ENCODE measurements at places on chromosomes 16 and 17.
A peak's percentile ranks its signal among the peaks of the same experiment; 100 is the strongest.

GRCh38 chr16:79209308-79209707 lies 391.2 kb downstream of the MAF start:
- H3K27me3 ChIP-seq: peaks cover 12% of the 10 kb centered on the region
- H3K36me3 ChIP-seq: peaks cover 5% of the 10 kb centered on the region
- H3K27ac ChIP-seq: no peak overlapping the region
- no peak overlapping the region for H3K4me3 ChIP-seq

DNA sequence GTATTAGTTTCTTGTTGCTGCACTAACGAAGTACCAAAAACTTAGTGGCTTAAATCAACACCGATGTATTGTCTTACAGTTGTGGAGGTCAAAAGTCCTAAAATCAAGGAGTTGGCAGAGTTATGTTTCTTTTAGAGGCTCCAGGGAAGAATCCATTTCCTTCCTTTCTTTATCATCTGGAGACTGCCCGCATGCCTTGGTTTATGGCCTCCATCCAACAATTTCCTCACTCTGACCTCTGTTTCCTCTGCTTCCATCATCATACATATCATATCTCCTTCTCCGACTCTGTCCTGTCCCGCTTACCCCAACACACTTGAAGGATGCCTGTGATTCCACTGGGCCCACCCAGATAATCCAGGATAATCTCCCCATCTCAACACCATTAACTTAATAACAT lies 627.8 kb downstream of the KCNJ2 start:
- H3K27ac ChIP-seq: no peak overlapping the region

- H3K36me3 ChIP-seq: no peaks in the 10 kb centered on the region
- H3K27me3 ChIP-seq: peaks cover 16% of the 10 kb centered on the region
- H3K27ac ChIP-seq: no peak overlapping the region
- H3K4me1 ChIP-seq: peaks cover 76% of the 10 kb centered on the region
Measured at GRCh38 chr17:78923660-78924453, 1.3 kb downstream of the TIMP2 start.

GRCh38 chr16:15607700-15608396 lies 35.1 kb downstream of the MARF1 start:
- H3K36me3 ChIP-seq: peaks cover 86% of the 10 kb centered on the region
- H3K27me3 ChIP-seq: no peaks in the 10 kb centered on the region
- DNase-seq: no peak
- H3K27ac ChIP-seq: peak overlapping the region; percentile 26

GRCh38 chr16:13630374-13630773 lies 289.6 kb upstream of the ERCC4 start:
- H3K4me1 ChIP-seq: no peaks in the 10 kb centered on the region
- no peaks in the 10 kb centered on the region for H3K27me3 ChIP-seq
- H3K27ac ChIP-seq: no peak overlapping the region
- no peaks in the 10 kb centered on the region for H3K36me3 ChIP-seq
- DNase-seq: no peak

GRCh38 chr17:27473748-27474609 lies 17.7 kb downstream of the KSR1 start:
- peaks cover 60% of the 10 kb centered on the region for H3K4me1 ChIP-seq
- H3K4me3 ChIP-seq: no peak overlapping the region
- H3K27ac ChIP-seq: peak overlapping the region; percentile 19
- no peak for DNase-seq
- H3K36me3 ChIP-seq: peaks cover 5% of the 10 kb centered on the region

DNA sequence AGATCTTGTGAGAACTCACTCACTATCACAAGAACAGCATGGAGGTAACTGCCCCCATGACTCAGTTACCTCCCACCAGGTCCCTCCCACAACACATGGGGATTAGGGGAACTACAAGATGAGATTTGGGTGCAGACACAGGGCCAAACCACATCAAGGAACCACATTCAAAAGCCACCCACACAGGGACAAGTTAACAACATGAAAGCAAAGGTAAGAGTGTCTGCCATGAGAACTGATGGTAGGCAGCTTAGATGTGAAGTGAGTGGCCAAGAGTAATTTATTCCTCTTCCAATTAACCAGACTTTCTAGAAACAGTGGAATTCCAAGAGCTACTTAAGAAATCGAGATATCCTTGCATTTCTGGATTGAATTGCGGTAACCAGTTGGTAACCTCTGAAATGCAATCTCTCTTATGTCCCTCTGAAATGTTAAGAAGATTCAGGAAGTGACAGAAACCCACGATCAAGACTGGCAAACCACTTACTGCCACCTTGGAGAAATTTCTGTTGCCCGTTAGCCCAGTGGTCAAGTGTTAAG lies 167.4 kb upstream of the CACNG5 start:
- H3K27me3 ChIP-seq: no peaks in the 10 kb centered on the region
- peaks cover 5% of the 10 kb centered on the region for H3K4me1 ChIP-seq
- peaks cover 15% of the 10 kb centered on the region for H3K36me3 ChIP-seq
